NCI-H524 treated with DMSO at 0.1 percent for 48 hours (cell line): ENCODE measurements at places on chromosomes 2 and 18.
A peak's percentile ranks its signal among the peaks of the same experiment; 100 is the strongest.

DNA sequence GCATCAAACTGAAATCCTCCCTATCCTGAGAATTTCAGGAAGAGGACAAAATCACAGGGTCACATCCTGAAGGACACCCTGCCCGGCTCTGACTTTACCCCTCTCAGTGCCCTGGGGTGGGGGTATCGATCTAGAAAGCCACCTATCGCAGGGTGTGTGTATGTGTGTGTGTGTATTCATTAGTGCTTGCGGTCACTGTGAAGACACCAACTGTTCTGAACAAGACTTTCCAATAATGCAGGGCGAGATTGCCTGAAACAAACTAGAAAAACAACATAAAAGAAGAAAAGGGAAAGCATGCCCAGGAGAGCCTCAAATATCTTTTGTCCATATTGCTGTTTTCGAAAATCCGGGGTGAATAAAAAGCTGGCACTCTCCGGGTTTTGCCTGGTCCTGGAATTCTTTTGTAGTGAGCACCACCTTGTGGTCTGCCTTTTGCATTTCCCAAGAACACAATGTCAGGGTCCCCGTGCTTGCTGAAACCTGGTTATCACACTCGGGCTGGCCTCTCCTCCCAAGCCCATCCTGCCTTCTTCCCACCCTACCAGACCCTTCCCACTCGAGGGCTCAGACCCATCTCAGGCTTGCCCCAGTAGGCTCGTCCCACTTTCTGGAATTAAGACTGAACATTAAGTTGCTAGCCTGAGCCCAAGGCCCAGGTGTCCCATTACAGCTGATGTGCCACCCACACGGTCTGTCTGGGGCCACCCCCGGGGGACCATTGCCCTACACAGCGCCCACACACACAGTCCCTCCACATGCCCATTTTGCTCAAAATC is 25.0 kb upstream of the COPS8 start:
- peak; percentile 13 for DNase-seq

GRCh38 chr2:174787487-174788205 is 23.4 kb upstream of the CHRNA1 start:
- peak; percentile 65 for DNase-seq

GRCh38 chr2:74001781-74002504 is 17.2 kb downstream of the TET3 start:
- no peak for DNase-seq

GRCh38 chr2:107001551-107001950 is 115.6 kb upstream of the ST6GAL2 start:
- no peak for DNase-seq

DNA sequence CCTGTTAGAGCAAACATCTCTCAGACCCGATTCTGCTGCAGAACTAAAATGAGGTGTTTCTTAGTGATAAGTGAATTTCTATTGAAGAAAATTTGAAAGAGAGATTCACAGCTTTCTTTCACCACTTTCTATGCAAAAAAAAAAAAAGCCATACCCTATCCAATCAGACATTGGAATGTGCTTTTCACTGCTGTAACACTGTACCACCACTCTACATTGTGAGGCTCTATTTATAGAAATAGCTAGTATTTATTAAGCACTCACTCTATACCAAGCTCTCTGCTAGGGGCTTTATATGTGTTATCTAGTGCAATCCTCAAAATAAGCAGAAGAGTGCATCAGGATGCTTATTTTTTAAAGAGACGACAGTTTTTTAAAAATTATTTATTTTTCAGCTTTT is 580.6 kb upstream of the VRK2 start:
- no peak for DNase-seq

GRCh38 chr2:101790857-101791256 is 93.3 kb downstream of the MAP4K4 start:
- DNase-seq: no peak

GRCh38 chr2:191165176-191165643 is 14.4 kb upstream of the STAT4 start:
- no peak for DNase-seq

DNA sequence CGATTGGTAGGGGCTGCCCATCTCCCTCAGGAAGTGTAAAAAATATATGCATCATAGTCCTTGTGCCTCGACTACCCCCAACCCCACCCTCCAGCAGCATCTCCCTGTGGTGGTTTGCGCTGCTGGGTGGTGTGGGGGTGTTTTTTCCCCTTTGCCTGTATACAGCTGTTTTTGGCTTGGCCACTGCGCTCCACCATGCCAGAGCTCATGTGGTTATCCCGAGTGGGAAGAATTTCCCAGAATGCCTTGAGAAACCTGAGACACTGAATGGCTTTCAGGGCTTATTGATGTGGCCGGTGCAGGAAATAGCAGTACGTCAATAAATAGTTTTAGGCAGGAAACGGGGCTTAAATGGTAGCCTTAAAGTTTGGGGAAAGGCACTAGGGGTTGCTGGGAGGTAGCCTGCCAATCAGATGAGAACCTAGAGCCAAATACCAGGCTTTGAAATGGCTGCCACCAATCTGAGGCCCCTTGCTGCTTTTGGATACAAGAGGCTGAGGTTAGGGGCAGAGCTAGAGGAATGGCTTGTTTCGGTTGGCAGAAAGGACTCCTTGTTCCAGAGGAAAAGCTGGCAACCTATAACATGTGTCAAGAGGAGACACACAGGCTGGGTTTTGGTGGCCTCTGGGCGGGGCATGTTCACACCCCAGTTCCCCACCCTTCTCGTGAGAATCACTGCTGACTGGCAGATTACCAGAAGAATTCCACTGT is 144.1 kb downstream of the SMAD7 start:
- no peak for DNase-seq

GRCh38 chr2:181380581-181380980 is 76.6 kb upstream of the ITGA4 start:
- DNase-seq: no peak

DNA sequence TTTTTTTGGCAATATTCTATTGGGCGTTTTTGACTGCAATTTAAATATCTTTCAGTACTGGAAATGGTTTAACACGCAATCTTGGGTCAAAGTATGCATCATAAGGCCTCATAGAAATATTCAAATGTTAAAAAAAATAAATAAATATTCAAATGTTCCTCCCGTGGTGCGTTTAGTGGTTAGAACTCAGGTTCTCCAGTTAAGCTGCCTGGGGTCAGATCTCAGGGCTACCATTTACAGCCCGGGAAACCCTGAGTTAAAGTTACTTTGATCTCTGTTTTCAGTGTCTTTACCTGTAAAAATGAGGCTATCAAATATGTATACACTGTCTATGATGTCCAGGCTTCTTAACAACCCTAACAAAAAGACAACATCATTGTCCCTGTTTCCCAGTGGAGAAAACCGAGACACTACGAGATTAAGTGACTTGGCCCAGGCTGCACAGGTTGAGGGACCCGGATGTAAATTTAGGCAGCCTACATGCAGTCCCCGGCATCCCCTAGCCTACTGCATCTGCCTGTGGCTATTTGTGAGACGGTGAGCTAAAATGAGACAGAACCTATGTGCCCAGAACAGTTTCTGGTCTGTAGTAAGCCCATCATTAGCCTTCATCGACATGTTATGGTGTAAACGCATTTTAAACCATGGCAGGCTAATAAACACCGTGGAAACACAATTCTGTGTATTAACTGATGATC is 1.7 kb downstream of the FHL2 start:
- DNase-seq: no peak

DNA sequence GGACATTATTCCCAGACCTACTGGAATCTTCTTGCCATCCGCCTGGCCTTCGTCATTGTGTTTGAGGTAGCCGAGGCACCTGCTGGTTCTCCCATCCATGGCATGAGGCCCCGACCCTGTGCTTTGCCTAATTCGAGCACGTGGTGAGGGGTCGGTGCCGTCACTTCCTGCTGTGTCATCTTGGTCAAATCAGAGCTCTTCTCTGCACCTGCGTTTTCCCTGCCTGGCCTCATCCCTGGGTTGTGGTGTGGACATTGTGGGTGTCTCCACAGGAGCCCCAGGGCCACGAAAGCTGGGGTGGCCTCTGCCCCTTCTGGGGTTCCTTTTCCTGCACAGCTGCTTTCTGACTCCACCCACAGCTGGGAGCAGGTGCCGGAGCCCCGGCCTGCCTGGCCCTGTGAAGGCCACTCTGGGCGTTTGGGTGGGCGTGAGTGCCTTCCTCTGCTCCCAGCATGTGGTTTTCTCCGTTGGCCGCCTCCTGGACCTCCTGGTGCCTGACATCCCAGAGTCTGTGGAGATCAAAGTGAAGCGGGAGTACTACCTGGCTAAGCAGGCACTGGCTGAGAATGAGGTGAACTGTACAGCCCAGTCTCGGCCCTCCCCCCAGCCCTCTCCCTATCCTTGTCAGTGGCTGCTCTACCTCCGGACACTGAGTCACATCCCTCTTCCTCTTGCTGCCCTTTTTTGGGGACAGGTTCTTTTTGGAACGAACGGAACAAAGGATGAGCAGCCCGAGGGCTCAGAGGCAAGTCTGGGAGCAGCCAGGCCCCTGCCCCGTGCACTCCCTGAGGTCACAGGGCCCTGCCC is 34.9 kb downstream of the ANO7 start:
- no peak for DNase-seq

GRCh38 chr2:18406219-18406618 is 154.2 kb downstream of the RDH14 start:
- DNase-seq: no peak

- DNase-seq: no peak
Observed at GRCh38 chr2:29691391-29691950, 229.9 kb downstream of the ALK start.

- no peak for DNase-seq
Observed at GRCh38 chr18:34159691-34160185, 65.0 kb downstream of the NOL4 start.

GRCh38 chr2:122417114-122417513 is 661.7 kb downstream of the TSN start:
- DNase-seq: no peak

DNA sequence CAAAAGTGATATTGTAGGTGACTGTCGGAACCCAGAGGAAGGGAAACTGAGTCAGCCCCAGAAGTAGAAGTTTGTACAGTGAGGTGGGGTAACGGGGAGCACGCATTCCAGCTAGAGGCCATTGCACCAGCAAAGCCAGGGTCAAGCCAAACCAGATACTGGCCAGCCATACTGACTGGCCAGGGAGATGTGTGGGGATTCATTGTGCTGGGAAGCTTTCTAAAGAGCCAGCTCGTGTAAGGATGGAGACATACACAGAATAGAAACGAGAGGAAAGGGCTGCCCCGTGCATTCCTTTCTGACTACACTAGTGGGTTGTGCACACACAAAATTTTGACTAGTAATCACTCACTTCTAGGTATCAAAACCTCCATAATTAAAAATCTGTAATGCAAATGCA is 175.3 kb upstream of the PID1 start:
- DNase-seq: no peak

DNA sequence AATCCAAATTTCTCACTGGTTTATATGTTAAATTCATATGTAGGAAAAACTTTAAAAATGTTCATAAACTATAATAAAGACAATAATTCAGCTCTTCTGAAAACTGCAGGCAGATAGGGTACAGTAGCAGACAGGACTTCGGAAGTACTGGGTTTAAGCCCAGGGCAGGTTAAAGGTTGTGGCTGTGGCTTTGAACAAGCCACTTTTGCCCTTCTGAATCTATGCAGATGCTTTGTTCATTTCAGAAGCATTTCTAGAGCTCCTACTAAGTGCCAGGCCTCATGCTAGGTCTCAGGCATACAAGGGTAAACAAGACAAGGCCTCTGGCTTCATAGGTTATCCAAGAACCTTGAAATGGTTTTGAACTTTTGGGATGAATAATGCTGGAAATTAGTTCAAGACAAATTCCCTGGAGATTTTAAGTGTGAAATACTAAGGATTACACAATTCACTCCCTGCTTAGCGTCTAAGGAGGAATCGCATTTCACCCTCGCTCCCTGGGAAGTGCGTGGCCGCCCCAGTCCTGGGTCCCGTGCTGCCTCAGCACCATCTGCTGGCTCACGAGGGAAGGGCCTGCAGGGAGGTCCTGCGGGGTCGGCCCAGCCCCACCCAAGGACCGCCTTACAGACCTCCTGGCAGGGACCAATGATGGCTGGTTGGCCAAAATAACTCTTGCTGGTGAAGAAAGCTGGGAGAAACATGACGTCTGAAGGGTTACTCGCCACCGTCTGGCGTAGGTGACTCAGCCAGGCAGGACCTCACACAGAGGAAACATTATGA is 67.7 kb upstream of the L3MBTL4 start:
- DNase-seq: peak; percentile 27

DNA sequence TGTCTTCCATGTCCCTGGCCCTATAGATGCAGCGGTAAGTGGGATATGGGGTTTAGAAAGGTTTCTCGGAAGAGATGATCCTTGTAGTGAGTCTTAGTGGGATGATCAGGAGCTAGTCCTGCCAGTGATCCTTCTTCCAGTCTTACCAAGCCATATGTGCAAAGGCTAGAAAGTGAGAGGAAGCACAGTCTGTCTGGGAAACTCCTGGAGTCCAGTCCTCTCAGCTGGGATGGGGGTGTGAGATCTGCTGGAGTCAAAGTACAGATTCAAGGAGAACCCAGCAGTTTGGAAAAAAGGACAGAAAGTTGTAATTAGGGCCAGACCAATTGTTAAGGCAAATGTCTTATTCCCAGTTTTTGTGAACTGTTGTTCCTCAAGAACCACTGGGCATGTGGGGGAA is 83.3 kb downstream of the LIMS1 start:
- no peak for DNase-seq

DNA sequence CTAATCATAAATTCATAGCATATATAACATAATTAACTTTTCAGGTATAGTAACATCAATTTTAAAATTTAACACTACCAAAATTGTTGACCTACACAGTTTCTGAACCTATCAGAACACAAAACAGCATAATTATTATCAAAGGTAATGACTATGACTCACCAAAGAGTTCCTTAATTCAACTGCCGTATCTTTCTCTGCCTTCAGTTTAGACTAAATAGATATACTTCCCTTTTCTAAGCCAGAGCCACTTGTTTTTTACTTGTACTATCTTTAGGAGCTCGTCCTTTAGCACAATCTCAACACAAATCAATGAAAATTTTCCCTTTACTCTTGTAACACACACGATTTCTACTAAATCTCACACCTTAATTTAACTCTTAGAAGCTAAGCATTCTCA is 54.4 kb downstream of the CCDC88A start:
- no peak for DNase-seq

GRCh38 chr2:145584353-145584752 is 1064.4 kb upstream of the ZEB2 start:
- DNase-seq: no peak

DNA sequence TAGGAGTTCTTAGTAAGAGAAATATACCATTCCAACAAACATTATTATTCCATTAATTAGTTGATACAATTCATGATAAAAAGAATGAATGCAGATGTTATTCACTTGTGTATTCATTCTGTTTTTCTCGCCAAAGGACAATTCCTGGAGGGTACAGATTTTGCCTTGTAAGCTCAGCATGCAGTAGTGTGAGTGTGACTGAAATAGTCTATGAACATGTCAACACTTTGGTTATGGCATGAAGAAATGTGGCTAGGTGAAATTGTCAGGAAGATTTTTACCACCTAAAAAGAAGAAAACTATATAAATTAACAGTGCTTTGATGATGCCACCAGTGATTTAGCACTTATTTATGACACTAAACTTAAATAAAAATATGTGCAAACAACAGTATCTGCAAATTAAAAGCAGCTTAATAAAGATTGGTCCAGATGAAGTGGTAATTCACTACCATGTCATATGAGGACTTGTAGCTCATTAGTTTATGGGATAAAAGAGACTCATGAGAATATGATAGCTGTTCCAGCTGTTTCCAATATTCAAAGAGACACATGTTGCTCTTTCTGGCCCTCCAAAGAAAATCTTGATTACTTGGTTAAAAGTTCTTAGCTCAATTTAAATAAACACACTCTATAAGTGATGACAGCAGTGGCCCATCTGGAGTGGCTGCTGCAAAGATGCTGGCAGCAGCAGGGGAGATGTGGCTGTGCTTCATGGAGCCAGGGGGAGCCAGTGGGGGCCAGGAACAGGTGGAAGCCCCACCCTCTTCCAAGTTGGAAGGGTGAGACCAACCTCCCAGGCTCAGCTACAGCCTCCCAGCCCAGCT is 165.0 kb downstream of the CDH19 start:
- DNase-seq: peak; percentile 68
